Glomerular endothelial cell (primary cell): ENCODE measurements at places on chromosomes 12 and 14. TPM values are rescaled to one million over a fixed set of nuclear protein-coding genes. Genes with fewer than 3 reads are reported as not detected.

Gene BTBD7
- total RNA-seq, result 22.9 and 30.4 TPM in 2 replicates

Gene HOTAIR
- total RNA-seq, result 0.12 TPM in 1 of 2 replicates, not detected in the other

Gene RACGAP1
- 10.2 and 15.7 TPM in 2 replicates for total RNA-seq

Gene KRT85
- total RNA-seq, result not detected in 2 replicates

Gene FOXG1
- not detected in 2 replicates for total RNA-seq

Gene RPGRIP1
- not detected in 2 replicates for total RNA-seq

DNA sequence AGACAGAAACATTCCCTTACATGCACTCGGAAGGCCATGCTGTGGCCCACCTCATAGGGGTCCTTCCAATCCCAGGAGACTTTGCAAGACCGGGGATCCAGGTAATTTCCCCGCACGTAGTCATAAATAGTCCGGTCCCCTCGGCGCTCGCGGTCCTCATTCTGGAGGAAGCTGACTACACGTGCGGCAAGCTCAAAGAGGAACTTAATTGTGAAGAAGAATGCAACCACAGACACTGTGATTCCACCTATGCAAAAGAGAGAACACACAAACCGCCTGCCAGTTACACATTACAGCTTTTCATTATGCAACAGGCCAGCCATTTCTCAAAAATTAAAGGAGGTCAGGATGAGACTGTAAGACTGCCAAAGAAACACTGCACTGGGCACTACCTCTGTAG is 28.4 kb downstream of the AREL1 start:
- no peak for DNase-seq

GRCh38 chr14:89621791-89622638 is 205.0 kb upstream of the FOXN3 start:
- DNase-seq, result no peak

DNA sequence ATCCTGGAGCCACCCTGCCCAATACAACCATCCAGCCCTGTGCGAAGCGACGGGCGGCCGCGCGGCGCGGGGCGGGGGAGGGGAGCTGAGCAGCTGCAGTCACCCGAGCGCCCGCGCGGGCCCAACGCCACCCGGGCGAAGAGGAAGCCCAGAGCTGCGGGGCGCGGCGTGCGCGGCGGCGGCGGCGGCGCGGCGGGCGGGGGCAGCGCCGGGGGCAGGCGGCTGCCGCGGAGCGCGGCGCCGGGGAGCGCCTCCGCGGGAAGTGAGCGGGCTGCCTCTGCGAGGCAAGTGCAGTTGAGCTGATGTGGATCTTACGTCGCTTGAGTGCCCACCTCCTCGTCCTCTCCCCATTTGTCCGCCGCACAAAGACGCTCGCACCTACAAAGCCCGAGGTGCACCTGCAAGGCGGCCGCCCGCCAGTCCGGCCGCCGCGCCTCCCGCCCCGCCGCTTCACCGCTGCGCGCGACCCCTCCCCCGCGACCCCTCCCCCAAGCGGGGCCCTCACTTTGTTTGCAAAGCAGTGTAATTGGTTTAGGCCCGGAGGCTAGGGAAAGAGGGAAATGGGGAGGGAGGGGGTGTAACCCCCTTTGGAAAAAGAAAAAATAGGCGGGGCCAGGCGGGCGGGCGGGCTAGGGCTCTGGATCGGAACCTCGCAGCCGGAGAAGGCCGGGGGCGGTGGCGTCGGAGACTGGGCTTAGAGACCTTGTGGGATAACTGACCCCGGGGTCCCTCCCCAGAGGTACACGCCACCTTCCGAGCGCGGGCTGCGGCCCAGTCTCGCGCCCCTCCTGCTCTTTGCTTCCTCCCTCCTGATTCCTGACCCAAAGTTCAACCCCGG is at the start of the genes FOXA1 and TTC6:
Gene FOXA1, minus strand, starts transcription at position 279 of the 838 bp plus-strand sequence. Its CDS starts 277 bp downstream, at position 2.
Gene TTC6, plus strand, starts transcription at position 659 of the 838 bp plus-strand sequence. CDS start 26,436 bp downstream, outside the sequence.
- DNase-seq, result no peak

GRCh38 chr12:34402899-34403705 is 380.8 kb downstream of the ALG10 start:
- no peak for DNase-seq

- no peak for DNase-seq
These were observed 1.8 kb downstream of the GSC start for GRCh38 chr14:94768141-94768520.

DNA sequence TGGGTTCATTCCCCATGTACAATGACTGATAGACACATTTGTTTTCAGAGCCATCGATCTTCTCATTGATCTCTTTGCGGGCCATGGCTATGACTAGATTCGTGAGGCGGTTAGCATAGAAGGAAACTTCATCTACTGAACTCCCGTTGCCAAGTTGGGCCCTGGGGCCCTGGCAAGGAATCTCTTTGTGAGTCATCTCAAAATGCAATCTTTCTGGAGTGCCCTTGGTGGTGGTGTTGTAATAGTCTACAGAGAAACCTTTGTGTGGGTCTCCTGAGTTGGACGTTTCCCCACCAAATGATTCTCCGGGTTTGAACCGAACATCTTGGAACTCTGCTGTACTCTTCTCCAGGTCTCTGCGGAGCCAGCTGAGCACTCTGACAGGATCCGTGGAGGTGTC is 20.4 kb downstream of the AKAP3 start:
- DNase-seq, result no peak

DNA sequence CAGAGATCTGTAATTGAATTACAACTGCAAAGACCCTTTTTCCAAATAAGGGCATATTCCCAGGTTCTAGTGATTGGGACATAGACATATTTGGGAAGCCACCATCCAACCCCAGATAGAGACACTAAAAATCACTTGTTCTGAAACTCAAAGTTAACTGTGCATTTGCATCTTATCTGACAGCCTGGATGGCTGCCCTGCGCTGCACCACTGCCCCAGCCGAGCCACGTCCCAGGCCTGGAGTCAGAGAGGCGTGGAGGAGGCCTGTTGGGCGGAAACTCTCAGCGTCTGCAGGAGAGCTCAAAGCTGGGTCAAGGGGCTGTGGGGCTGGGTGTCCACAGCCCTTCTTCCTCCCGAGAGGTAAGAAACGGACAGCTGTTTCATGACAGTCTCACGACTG is 124.4 kb downstream of the RIMBP2 start:
- no peak for DNase-seq

- no peak for DNase-seq
These were observed 6.2 kb downstream of the LIMA1 start for GRCh38 chr12:50276912-50277671.

GRCh38 chr12:71243370-71243769 is 85.6 kb upstream of the TSPAN8 start:
- DNase-seq, result no peak

DNA sequence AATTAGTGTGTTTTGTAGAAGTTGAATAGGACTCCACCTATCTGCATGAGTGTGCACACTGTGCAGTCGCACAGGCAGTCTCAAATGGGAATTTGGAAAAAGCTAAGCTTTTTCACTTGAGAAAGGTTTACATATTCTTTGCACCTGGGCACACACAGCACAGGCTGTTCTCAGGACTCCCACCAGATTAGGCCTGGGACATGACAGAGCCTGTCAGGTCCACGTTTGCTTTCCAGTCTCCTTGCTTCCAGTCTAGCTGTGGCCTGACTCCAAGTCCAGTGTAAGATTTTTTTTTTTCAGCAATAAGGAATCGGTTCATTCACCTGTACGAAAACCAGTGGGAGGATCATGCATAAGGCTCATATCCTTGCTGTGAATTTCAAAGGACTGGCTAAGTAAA is 181.3 kb downstream of the ZFP36L1 start:
- DNase-seq, result no peak

GRCh38 chr14:94372021-94372605 is 16.3 kb downstream of the SERPINA1 start:
- no peak for DNase-seq

DNA sequence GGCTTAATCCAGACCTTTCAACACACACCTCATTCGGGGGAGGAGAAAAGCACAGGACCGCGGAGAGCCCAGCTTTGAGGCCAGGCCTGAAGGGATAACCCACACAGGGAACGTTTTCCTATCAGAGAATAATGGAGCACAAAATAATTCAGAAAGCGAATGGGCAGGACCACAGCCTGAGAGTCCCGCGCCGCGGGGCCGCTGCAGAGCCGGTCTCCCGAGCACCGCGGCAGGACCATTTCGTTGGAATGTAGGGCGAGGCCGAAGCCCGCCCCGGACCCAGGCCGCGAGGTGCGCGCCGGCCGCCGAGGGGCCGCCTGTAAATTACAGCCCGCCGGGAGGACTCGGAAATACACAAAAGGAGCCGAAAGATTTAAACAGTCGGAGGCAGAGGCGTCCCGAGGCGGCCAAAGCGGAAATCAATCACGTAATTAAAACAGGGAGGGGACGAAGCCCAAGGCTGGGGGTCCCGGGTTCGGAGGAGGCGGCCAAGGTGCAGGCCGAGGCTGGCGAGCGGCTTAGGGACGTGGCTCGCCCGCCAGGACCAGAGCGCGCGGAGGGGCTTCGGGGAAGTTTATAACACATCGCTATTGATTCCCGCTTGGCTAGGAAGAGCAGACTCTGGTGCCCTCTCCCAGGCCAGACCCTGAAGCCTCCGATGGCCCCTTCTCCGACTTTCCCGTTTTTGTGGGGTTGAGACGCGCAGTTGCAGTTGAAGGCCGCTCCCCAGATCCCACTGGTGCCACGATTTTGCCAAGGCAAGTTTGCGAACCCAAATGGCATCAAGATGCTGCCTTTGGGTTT is 6.3 kb upstream of the HOXC4 start:
- DNase-seq, result no peak

GRCh38 chr12:65269603-65270002 is 8.9 kb upstream of the MSRB3 start:
- DNase-seq, result no peak

DNA sequence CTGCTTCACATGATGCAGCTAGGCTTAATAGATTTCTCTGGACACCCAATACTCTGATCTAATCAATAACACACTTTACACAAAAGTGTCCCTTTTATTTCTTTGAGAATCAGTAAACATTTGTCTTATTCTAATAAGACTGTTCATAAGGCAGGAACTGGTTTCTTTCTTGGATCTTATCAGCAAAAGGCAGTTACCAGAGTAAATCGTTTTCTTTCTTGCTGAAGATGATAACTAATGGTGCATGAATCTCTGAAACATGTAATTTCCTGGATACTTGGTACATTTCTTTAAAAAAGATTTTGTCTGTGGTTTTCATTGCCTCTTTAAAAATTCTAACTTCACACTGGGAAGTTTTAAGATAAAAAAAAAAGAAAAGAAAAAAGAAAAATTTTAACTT is 39.6 kb downstream of the WIF1 start:
- no peak for DNase-seq
